ENCODE measurements at places on chromosomes 16 and 17. TPM values are rescaled to one million over a fixed set of nuclear protein-coding genes. Genes with fewer than 3 reads are reported as not detected.

- no peak overlapping the region for H3K4me3 ChIP-seq
- no peak for DNase-seq
- no peak overlapping the region for H3K27ac ChIP-seq
- no peaks in the 10 kb centered on the region for H3K4me1 ChIP-seq
- no peaks in the 10 kb centered on the region for H3K36me3 ChIP-seq
These were observed 59.5 kb upstream of the RBL2 start for GRCh38 chr16:53374800-53375199.

GRCh38 chr16:56451753-56452689, 667 bp downstream of the OGFOD1 start:
- DNase-seq: no peak
- H3K27me3 ChIP-seq: no peaks in the 10 kb centered on the region
- peaks cover 38% of the 10 kb centered on the region for H3K4me1 ChIP-seq
- H3K36me3 ChIP-seq: peaks cover 13% of the 10 kb centered on the region
- H3K4me3 ChIP-seq: peak overlapping the region; percentile 92

- no peak overlapping the region for H3K27ac ChIP-seq
- no peaks in the 10 kb centered on the region for H3K4me1 ChIP-seq
- H3K4me3 ChIP-seq: no peak overlapping the region
- no peaks in the 10 kb centered on the region for H3K27me3 ChIP-seq
These were observed 17.6 kb downstream of the MAP1LC3B start for GRCh38 chr16:87409781-87410180.

- H3K4me3 ChIP-seq: no peak overlapping the region
- DNase-seq: no peak
- no peaks in the 10 kb centered on the region for H3K27me3 ChIP-seq
These were observed 43.4 kb downstream of the ENGASE start for GRCh38 chr17:79117905-79118487.

GRCh38 chr17:29753845-29754439, 131.2 kb upstream of the CORO6 start:
- H3K36me3 ChIP-seq: no peaks in the 10 kb centered on the region
- H3K27me3 ChIP-seq: no peaks in the 10 kb centered on the region
- no peak for DNase-seq
- no peak overlapping the region for H3K27ac ChIP-seq
- no peaks in the 10 kb centered on the region for H3K4me1 ChIP-seq
- H3K4me3 ChIP-seq: no peak overlapping the region

DNA sequence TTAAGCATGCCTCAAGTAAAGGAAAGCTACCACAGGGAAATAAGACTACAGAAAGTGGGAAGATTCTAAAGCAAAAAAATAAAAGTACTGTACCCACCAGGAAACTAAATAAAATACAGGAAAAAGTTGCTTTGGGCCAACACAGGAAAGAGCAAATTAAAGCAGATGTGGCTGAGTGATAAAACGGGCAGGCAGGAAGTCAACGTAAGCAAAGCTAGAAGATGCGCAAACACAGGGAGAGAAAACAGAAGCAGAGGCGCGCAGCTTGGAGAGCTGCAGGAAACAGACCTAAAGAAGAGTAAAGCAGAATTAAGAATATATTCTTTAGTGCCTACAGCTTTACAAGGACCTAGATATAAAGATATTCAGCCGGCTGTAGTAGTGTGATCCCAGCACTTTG, 21.7 kb downstream of the USP36 start:
- no peak overlapping the region for H3K4me3 ChIP-seq
- no peaks in the 10 kb centered on the region for H3K27me3 ChIP-seq
- H3K27ac ChIP-seq: no peak overlapping the region
- peaks cover 28% of the 10 kb centered on the region for H3K36me3 ChIP-seq
- DNase-seq: no peak

DNA sequence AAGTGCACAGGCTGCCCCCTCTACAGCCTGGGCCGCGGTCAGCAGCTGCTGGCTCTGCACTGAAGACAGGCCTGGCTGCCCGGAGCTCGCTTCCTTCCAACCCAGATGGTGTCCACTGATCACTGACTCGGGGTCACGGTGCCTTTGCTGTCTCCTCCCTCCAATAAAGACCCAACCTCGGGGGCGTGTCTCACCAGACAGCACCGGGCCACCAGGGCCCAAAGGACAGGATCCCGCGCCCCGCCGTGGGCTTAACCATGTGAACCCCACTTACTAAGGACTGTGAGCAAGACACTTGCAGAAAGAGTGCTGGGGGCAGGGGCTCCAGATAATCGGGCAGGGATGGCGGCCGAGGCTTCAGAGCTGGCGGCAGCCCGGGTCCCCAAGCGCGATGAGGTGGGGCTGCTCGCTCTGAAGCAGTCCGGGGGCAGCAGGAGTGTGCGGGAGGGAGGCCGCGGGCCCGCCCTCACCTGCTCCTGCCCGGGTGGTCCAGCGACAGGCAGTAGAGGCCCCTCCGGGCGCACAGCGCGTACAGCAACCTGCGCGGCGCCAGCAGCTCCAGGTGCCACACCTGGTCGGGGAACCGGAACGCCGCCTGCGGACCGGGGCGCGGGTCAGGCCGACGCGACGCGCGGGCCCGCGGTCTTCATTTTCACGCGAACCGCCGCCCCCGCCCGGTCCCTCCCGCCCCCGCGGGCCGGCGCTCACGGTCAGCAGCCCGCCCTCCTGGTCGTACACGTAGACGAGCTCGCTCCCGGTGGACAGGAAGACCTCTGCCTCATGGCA, 502 bp downstream of the FAAP100 start:
- peaks cover 15% of the 10 kb centered on the region for H3K4me1 ChIP-seq
- DNase-seq: no peak
- H3K36me3 ChIP-seq: peaks cover 4% of the 10 kb centered on the region
- peak overlapping the region; percentile 60 for H3K27ac ChIP-seq

DNA sequence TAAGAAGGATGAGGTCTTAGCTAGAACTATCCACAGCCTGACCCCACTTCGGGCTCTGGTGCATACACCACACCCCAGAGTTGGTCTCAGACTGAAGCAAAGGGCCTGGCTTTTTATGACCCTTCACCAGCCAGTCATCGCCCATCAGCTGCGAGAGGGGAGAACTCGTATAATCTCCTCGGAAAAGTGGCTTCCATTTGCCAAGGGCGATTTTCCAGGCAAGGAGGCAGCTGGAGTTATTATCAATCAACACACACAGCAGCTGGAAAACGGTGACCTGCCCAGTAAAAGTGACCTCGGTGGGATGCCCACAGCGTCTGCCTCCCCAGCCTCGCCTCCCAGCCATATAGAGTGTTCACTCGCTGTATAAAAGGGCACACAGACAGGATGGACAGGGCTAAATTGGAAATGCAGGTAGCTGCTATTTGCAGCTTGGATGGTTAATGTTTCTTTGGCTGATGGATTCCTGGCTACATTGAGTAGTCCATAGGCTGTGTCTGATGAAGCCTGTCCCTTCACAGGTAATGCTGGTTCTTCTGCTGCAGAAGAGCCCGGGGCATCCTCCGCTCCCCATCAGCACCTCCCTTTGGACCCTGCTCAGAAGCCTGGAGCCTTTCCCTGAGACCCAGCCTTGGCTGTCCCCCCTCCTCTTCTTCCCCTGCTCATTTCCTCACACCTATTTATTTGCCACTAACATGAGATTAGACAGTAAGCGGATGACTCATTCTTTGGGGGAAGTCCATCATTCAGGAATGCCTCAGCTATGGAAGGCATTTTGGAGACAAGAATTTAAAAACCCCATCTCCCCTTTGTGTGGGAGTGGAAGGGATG, 45.7 kb downstream of the TMEM186 start:
- DNase-seq: no peak
- H3K4me3 ChIP-seq: no peak overlapping the region
- no peak overlapping the region for H3K27ac ChIP-seq
- peaks cover 5% of the 10 kb centered on the region for H3K36me3 ChIP-seq
- peaks cover 2% of the 10 kb centered on the region for H3K4me1 ChIP-seq
- H3K27me3 ChIP-seq: no peaks in the 10 kb centered on the region

Gene RNU2-1
- total RNA-seq: 7,668 TPM

Gene SCGB1C2
- not detected for total RNA-seq

Gene PRAC2
- total RNA-seq: not detected
